ENCODE measurements at places on chromosomes 13 and 19. TPM values are rescaled to one million over a fixed set of nuclear protein-coding genes. Genes with fewer than 3 reads are reported as not detected.

DNA sequence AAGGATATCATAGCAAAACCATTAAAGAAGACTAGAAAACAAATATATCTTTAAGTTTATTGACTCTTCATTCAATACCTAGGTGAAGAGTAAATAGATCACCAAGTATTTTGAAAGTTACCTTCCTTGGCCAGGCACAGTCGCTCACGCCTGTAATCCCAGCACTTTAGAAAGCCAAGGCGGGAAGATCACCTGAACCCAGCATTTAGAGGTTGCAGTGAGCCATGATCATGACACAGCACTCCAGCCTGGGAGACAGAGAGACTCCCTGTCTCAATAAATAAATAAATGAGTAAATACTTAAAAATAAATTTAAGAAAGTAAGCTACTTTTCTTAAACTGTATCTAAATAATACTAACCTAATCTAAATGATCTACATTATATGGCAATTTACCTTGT lies 8.9 kb upstream of the WBP4 start:
- no peak for DNase-seq

DNA sequence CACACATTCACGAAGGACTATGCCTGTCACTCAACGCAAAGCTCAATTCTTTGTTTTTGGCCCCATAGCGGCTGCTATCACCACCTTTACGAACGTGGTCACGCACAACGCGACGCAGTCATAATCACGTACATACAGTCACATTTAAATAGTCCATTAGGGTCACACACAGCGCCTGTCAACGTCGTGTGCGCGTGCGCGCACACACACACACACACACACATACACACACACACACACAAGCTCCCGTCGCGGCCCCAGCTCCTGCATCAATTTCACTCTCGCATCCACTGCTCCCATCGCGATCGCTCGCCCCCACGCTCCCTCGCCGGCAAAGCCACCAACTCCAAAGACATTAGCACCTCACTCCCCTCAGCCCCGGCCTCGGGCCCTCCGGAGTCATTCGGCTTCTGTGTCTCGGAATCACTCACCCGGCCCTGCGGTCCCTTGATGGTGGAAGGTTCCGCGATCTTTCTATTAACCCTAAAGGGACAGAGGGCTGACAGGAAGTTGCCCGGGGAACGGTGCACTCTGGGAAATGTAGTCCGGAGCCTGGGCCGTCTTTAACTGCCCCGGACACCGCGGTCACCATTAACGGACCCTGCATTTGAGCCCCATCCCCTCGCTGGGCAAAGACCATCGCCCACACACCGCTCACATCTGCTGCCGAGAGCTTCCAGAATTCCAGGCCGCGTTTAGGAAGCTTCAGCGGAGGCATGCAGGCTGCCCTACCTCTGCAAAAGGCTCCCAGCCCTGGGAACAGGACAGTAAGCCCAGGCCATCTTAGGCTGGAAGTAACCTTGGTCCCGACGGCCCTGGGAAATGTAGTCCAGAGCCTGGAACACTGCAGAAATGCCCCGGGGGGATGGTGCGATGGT lies at the start of gene ZNF790:
TSS of gene ZNF790 (minus strand) at position 482 of the 878 bp plus-strand sequence. CDS start 12,768 bp downstream, outside the sequence.
- DNase-seq: peak; percentile 88

- DNase-seq: no peak
Measured at GRCh38 chr13:35764326-35765015, 288.0 kb upstream of the MAB21L1 start.

- no peak for DNase-seq
Measured at GRCh38 chr13:37491661-37492060, 106.9 kb downstream of the POSTN start.

- peak; percentile 57 for DNase-seq
Measured at GRCh38 chr13:33441015-33441414, 155.5 kb upstream of the STARD13 start.

DNA sequence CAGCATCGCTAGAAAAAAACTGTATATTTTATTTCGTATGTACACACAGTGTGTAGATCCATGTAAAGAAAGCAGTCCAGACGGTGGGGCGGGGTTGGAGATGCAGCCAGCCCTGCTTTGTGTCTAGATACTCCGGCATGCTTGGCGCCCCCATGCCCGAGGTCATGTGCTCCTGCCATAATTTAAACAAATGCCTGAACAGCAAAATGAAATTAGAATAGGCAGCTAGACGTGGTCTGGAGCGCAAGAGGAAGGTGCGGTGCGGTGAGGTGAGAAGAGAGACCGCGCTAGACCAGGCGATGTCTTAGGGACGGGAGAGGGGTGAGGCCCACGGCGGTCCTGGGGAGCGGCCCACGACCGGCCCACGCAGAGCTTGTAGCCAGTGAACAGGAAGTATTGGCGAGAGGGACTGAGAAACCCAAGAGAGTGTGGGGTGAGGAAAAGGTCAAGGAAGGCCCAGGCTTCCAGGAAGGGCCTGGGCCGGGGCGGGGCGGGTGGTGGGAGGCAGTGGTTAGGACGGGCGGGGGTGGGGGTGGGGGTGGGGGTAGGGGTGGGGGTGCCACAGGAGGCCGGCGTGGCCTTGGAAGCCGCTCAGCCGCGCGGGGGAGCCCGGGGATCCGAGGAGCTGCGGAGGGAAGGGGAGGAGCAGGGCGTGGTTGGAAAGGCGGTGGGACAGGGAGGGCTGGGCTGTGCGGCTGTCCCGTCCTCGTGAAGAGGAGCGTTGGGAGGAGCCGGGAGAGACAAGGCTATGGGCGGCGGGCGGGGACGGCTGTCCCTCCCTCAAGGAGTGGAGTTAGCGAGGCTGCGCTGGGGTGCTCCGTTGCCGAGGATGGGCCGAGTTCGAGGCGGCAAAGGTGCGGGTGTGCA lies 254.7 kb upstream of the SGCG start:
- no peak for DNase-seq

DNA sequence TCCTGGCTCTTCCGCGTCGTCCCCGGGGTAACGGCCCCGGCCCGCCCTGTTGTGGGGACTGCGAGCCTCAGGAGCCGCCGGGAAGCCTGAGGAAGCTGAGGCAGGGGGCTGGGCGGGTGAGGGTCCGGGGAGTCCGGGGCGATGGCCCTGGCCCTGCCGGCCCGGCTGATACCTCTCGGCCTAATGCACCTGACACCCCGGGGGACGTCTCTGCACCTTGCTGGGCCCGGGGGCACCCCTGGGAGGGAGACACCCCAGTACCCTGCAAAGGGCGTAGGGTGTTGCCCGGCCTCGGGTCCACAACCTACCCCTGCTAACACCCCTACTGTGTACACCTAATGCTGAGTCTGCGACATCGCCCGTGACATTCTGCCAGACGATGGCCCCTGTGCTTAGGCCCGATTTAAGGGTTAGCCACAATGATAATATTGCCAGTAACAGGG lies 410 bp downstream of the PIN1 start:
- no peak for DNase-seq

DNA sequence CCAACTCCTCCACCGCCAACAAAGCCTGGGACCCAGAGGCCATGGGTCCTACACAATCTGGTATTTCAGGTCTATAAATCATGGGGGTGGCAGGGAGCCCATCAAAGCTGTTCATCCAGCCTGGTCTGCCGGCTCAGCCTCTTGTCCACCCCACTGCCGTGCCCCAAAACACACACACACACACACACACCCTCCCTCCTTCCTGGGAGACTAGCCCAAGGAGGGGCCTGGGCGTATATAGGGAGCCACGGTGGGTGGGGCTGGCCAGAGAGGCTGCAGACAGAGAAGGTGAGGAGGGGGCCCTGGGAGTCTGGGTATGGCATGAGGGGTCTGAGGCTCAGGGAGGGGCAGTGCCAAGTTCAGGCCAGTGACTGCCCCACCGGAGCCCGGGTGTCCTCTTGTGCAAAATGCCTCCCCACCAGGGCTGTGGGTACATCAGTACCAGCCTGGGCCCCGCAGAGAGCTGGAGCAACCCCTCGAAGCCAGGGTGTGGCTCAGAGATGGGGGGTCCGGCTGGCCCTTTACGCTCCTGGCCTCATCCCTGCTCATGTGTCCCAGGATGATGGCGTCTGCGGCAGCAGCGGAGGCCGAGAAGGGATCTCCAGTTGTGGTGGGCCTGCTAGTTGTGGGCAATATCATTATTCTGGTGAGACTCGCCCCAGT lies at the start of gene UPK1A:
TSS of gene UPK1A (plus strand) at position 267 of the 663 bp plus-strand sequence. CDS start at position 563, 296 bp downstream.
- no peak for DNase-seq

DNA sequence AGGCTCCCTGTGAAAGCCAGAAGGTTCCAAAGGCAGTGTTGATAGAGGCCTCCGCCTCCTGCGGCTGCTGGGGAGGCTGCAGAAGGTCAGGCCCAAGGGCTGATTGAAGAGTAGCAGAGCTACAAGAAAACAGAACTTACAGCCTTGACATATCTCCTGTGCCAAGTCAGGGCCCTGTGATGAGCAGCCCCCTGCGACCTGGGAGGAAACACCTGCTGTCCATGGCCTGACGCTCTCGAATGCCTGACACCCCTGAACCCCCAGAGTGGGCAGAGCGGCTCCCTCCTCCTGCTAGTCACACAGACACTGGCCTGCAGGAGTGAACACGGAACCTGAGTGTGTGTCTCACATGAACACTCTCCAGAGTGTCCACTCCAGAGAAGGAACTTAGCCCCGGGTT lies 38.2 kb upstream of the TUBGCP3 start:
- no peak for DNase-seq

Gene ZNF570
- total RNA-seq: 2.4 TPM

- DNase-seq: no peak
Measured at GRCh38 chr19:1601613-1602064, 3.6 kb downstream of the UQCR11 start.
